ENCODE measurements at places on chromosomes 7 and 10.

GRCh38 chr7:90111-91063, 102.0 kb upstream of the FAM20C start:
- peak; percentile 65 for DNase-seq

DNA sequence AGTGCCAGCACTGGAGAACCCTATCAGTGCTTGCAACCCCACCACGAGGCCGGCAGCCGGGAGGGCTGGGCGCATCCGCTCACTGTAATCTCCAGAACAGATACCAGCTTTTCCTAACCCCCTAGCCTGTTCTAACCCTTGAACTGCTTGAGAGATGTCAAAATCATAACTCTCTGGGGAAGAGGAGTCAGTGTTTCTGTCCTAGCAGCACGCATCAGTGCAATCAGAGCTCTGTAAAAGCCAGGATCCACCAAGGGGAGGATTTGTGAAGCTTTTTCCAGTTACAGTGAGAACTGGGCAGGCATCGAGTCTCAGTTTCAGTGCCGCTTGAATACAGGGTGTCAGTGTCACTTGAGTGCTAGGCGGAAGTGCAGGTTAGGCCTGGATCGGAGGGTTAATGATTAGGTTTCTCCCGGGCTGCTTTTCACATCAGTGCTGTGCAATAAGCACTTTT, 104.5 kb upstream of the INSYN2A start:
- DNase-seq, result no peak

- peak; percentile 78 for DNase-seq
Measured at GRCh38 chr10:95755511-95756004, 405 bp upstream of the ENTPD1 start.

DNA sequence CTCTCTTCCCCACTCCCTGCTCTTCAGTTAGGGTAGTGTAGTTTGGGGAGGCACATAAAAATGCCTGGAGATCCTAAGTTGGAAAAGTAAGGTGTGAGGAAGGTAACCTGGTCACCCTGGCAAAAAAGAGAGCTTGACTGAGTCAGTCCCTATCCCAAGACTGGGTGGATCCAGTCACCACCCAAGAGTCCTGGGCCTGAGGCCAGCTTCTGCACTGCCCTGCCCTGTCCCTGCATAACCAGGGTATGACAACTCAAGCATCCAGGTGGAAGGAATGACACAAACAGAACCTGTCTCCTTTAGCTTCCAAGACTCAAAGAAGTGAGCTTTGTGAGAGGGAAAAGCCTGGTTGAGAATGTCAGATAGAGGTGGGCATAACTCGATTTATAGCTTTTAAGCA, 26.9 kb upstream of the SORBS1 start:
- DNase-seq, result no peak

GRCh38 chr7:127536741-127537140, 48.7 kb downstream of the GCC1 start:
- no peak for DNase-seq

GRCh38 chr10:94310369-94310768, 52.4 kb downstream of the NOC3L start:
- no peak for DNase-seq

GRCh38 chr10:121595806-121596688, 2.2 kb downstream of the FGFR2 start:
- peak; percentile 52 for DNase-seq

GRCh38 chr7:6477318-6477660, 29.5 kb upstream of the DAGLB start:
- DNase-seq, result no peak

GRCh38 chr7:36604806-36605205, 119.5 kb downstream of the AOAH start:
- DNase-seq, result no peak

DNA sequence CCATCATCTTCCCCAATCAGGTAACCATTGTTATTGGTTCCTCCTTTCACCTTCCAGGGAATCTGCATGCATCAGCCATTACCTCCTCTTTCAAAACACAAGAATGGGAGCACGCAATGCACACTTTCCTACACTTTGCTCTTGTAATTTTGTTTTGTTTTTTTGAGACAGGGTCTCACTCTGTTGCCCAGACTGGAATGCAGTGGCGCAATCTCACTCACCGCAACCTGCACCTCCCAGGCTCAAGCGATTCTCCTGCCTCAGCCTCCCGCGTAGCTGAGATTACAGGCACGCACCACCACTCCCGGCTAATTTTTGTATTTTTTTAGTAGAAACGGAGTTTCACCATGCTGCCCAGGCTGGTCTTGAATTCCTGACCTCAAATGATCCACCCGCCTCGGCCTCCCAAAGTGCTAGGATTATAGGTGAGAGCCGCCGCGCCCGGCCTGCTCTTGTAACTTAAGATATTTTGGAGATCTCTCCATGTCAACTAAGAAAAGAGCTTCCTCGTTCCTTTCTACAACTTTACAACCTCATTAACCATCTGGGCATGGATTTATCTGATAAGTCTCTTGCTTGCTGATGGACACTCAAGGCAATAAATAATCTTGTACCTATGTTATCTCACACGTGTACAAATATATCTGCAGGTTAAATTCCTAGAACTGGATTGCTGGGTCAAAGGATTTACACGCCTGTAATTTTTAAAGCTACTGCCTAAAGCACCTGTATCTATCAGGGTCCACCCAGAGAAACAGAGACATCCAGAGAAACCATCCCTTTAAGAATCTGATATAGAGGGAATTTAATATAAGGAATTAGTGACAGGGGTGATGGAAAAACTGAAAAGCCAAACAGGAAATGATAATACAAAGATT, 4.2 kb downstream of the CYTH3 start:
- no peak for DNase-seq

DNA sequence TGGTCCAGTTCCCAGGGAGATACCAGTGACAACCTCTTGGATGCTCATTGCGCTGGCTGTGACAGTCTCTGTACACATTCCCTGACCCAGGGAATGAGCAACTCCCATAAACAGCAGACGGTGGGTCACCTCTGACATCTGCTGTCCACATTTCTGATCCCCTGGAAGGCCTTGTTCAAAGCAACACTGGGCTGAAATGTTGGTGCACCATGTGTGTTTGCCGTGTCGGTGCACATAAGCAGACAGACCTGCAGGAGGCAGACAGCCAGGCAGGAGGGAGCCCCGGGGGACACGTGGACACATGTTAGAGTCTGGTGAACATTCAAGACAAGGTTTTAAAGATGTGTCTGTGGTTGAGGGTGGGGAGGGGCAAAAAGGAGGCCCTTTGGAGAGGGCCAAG, 254.9 kb downstream of the PLXNA4 start:
- DNase-seq, result no peak

DNA sequence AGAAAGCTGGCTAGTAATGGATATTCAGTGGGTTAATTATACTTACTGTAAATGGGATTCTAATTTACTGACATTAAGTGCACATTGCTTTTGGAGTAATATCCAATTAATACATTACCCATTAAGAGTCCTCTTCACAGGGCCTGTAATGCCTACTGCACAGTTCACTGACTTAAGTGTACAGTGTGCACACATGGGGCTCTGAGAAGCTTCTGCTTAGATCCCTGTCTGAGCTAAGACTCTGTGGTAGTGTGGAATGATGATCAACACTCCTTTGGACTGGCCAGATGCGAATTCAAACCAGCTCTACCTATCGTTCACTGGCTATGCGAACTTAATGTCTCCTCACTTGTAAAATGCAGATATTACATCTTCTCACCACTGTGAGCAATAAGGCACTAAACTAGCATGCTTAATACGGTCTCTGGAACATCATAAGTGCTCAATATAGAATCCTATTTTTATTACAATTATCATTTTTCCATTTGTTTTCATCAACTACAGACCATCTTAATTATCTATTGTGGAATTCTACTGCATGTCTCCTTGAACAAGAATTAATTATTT, 53.8 kb upstream of the SEC61G start:
- no peak for DNase-seq

DNA sequence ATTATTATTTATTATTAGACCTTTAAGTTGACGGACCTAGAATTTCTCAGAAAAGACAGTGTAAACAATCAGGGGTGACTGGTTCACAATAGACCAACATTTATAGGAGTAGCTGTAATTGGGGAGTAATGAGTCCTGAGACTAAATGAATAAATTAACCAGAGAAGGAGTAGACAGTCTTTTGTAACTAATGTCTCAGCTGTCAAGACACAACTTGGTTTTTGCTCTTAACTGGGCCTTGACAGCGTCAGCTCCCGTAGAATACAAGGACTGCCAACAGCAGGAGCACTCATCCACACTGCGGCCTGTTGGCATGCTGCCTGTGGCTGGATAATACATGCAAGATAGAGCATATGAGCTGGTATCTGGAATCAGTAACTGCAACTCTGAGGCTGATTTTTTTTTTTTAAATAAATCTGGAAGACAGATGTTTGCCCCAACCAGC, 123.9 kb downstream of the CACNA2D1 start:
- peak; percentile 91 for DNase-seq

GRCh38 chr7:123871998-123872867, 27.3 kb downstream of the HYAL4 start:
- DNase-seq, result no peak

GRCh38 chr10:18497806-18498369, 153.5 kb downstream of the NSUN6 start:
- DNase-seq, result no peak

- no peak for DNase-seq
Measured at GRCh38 chr7:115060095-115060870, 138.4 kb downstream of the MDFIC start.

- DNase-seq, result no peak
Measured at GRCh38 chr7:69635555-69636185, 37.4 kb downstream of the AUTS2 start.

- DNase-seq, result no peak
Measured at GRCh38 chr7:72337390-72338167, 74.6 kb downstream of the CALN1 start.

DNA sequence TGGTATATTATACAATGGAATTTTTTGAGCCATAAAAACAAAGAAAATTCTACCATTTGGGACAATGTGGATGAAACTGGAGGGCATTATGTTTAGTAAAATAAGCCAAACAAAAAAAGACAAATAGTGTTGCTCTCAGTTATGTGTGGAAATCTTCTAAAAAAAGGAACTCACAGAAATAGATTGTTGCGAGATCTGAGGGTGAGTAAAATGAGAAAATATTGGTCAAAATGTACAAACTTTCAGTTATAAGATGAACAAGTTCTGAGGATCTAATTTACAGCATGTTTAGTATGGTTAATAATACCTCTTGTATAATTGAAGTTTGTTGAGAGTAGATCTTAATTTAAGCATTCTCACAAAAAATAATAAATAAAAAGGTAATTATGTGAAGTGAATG, 291.2 kb downstream of the KIF20B start:
- no peak for DNase-seq

- no peak for DNase-seq
Measured at GRCh38 chr10:27948186-27948585, 50.7 kb downstream of the ODAD2 start.

DNA sequence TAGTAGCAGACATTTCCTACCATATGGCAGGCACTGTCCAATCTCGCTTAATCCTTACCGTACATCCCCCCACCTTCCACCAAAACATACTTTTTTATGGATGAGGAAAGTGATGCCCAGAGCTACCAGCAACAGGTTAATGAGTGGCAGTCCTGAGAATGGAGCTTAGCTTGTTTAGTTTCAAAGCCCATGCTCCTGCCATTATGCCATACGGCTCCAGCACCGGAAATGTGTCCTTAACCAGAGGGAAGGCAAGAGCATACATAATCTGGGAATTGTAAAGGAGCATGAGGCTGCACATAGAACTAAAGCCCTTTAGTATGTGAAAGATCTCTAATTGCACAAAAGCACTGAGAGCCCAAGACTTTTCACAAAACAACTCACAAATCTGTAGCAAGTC, 155.9 kb upstream of the PHYHIPL start:
- no peak for DNase-seq

GRCh38 chr10:76469675-76470074, 1038.3 kb downstream of the LRMDA start:
- DNase-seq, result no peak

GRCh38 chr10:90885176-90885575, 13.4 kb downstream of the RPP30 start:
- no peak for DNase-seq

DNA sequence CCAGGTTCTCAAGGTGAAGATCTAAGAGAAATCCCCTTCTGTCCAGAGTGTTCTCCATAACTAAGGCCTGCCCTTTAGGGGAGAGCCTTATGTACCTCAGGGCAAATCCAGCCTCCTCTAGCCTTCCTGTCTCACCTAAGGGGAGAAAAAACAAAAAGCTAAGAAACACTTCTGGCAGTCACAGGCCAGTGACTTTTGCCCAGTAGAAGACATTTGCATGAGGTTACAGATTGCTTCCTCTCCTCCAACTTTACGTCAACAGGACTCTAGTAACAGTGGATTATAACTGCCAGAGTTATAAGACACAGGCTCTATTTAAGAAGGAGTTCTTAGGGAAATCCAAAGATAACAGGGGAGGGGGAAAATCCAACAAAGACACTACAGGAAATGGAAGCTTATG, 15.9 kb upstream of the FAM241B start:
- DNase-seq, result no peak

GRCh38 chr10:132388891-132389432, 8.0 kb upstream of the PWWP2B start:
- DNase-seq, result peak; percentile 81

DNA sequence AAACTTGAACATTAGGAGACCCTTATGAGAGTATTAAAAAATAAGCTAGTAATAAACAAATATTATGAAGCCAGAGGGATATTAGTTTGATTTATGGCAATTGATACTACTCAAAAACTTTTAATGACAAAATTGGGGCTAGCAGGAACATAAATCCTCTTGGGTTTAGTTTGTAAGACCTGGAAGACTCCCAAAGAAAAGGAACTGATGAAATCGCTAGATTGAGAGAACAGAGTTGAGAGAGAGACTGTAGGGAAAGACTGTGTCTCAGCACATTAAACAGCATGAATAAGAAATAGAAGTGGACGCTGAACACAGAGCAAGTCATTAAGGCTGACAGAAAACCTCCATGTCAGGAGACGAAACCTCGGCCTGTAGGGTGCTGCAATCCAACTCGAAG, 56.4 kb downstream of the ICA1 start:
- DNase-seq, result no peak

GRCh38 chr7:155594961-155595366, 48.6 kb upstream of the CNPY1 start:
- DNase-seq, result no peak

GRCh38 chr7:13288516-13288915, 601.1 kb downstream of the ARL4A start:
- DNase-seq, result no peak

DNA sequence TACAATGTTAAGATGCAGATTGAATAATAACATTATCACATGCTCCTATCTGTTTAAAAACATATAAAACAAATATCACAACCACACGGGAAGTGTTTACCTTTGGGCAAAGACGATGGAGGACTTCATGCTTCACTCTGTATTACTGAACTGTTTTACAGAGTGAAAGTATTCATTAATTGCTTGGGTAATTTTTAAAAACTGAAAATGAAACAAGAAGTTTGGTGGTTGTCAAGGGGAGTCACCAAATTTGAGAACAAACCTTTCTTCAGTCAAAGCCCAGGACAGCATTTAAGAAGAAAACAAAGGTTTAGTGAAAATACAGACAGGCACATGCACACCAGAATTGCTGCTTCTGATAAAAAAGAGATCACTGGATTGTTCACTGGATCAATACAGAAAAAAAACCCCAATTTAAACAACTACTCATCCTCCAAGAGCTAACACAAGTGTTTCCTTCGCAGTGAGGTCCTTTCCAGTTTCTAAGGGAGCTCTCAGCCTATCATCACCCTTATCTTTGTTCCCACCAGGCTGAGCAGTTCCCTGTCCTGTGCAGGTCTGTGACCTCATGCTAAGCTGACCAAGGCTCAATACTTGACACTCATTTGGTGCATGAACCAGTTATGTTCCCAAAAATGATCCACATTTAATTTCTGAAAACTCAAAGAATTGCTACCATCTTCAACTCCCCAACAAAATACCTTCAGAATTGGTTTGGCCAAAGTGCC, 8.8 kb downstream of the PARP12 start:
- no peak for DNase-seq

Measured in sigmoid colon (tissue), 7 donors.